ENCODE measurements at places on chromosomes 2 and 18.
A peak's percentile ranks its signal among the peaks of the same experiment; 100 is the strongest.

DNA sequence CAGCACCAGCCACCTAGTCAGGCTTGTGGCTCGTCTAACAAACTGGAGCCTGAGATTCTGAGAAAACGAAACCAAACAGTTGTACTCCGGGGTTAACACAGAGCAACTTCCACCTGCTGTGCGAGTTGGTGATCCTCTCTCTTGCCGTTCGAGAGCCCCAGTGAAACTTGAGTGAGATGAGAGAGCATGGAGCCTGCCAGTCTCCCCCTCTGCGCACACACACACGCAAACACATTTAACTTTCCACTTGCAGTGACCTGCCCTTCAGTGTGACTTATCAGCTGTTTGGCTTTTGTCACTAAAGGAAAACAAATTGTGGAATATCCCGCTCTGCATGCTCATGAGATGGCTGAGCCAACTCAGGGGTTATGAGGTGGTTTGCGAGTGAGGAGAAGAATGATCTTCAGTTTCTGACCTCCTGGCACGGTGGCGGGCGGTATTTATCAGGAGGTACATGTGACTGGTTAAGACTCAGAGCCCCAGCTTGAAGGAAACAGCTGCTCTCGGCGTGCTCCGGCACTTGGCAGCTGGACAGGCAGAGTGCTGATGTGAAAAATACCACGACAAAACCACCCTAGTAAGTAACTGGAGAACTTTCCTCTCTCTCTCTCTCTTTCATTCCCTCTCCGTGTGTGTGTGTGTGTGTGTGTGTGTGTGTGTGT is at the start of gene RASGRP3:
TSS of gene RASGRP3 (plus strand) at position 519 of the 662 bp plus-strand sequence. CDS start 38,488 bp downstream, outside the sequence.
- peak; percentile 90 for DNase-seq

- no peak for DNase-seq
Measured at GRCh38 chr2:64260817-64261216, 116.6 kb upstream of the PELI1 start.

DNA sequence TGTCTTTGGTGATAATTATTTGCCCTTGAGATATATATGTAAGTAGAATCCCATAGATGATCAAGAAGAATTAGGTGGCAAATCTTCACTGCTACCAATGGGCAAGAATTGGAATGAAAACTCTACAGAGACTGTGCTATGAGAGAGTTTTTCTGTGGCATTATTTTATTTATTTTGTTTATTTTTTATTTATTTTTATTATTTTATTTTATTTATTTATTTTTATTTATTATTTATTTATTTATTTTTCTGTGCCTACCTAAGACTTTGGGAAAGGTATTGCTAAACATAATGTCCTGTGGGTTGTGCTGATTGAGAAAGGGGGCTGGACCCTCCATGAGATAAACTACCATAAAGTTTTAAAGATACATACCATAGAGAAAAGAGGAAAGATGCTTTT is 16.6 kb upstream of the NR4A2 start:
- DNase-seq = no peak

- no peak for DNase-seq
Measured at GRCh38 chr2:13495051-13495450, 778.3 kb downstream of the TRIB2 start.

DNA sequence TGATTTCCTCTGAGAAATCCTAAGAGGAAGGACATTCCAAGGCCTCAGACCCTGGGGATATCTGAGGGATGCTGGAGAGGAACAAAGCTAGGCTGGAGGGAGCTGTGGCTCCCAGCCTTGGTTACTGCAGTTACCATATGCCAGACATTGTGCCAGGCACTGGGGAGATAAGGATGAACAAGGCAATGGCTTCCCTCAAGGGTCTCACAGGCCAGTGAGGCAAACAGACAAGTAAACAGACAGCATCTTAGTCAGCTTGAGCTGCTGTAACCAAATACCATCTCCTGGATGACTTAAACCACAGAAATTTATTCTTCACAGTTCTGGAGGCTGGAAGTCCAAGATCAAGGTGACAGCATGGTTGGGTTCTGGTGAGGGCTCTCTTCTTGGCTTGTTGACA is 91.8 kb downstream of the SKA1 start:
- no peak for DNase-seq

GRCh38 chr2:211434773-211435172 is 878.4 kb downstream of the CPS1 start:
- DNase-seq = peak; percentile 4

DNA sequence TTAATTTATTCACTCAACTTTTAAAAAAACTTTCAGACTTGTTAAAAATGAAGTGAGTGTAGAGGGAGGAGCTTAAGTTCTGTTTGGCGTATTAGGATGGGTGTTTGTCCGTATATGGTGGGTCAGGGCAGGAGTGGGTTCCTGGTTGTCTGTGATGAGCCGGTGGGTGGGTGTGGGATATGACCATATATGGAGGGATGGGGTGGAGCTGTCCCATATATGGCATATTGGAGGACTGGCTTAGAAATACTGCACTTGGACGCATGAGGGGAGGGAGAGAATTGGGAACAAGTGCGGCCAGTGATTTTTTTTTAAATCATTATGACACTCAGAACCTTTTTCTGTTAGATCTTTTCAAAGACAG is 1.5 kb downstream of the KDM3A start:
- peak; percentile 95 for DNase-seq

DNA sequence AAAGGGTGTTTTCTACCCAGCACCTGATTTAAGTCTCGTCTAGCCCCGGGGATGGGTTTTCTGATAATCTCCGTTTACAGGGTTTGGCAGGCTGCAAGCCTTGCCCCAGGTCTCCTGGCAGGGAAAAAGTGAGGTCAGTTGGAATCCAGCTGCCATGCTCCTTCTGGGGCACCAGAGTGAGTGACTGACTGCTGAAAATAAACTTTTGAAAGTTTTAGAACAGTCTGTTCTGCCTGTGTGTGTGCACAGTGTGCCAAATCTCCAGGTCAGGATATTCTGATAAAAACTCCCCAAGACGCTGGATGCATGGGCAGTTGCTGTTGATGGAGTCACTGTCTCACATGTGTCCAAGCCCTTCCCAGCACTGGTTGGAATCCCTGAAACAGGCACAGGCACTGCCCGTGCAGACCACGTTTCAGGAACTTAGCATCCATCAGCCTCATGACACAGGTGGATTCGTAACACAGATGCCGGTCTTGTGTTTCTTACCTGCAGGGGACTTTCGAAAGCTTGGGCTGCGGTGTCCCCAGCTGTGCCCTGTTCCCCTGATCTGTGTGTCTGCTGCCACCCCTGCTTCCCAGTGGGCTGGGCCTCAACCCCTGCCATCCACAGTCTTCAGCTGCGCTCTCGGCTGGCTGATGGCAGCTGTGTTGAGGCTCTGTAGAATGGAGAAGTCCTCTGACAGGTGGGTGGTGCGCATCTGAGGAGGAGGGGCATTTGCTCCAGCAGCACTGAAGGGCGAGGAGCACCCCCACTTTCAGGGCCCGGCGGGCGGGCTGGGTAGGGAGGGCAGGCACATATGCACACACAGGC is 65.0 kb downstream of the SH3RF3 start:
- DNase-seq = no peak

GRCh38 chr2:43110442-43110871 is 115.9 kb downstream of the ZFP36L2 start:
- DNase-seq = peak; percentile 67

- no peak for DNase-seq
Measured at GRCh38 chr2:99933894-99934650, 208.3 kb downstream of the AFF3 start.

DNA sequence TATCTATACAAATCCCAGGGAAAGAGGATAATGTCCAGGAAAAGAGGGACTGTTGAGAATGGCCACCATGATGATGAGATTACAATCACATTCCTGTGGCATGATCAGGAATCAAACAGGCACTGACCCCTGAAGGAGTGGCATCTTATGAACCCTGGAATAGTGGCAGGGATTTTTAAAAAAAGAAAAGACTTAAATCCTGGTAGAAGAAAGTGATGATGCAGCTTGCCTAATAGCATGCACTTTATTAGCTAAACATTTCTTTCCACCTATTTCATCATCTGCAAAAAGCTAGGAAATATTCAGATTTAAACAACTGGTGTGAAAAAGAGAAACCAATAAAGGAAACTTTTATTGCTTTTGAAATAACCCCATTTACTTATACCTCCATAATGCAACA is 87.2 kb upstream of the FSHR start:
- peak; percentile 59 for DNase-seq

DNA sequence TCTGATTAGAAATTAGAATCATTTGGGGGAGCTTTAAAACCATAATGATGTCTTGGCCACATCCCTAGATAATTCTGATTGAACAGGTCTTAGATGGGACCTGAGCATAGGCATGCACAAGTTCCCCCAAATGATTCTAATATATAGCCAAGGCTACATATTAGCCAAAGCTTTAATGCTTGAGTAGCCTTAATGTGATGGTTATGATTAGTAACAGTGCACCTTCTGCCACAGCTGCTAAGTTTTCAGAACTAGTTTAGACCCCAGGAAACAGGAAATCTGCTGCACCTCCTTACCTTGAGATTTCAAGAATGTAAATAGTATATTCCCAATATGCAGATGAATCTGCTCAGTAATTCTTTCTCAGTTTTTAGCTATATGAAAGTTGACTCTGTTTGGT is 119.8 kb downstream of the PTPN4 start:
- DNase-seq = no peak

- no peak for DNase-seq
Measured at GRCh38 chr2:9278439-9278838, 71.8 kb downstream of the ASAP2 start.

DNA sequence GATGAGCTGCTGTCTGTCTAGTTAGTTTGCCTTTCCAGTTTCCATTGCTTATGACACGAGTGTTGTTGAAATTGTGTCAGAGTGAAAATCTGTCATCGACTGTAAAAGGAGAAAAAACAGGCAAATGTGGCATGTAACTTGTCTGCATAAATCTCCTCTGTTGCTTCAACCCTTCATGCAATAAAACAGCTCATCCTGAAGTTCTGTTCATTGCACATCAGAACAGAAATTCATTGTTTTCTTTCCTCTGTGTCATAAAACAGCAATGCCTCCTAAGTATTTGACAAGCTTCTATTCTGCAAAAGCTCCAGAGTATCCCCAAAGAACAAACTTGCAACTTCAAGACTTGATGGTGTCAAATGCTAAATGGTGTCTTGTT is 432.1 kb downstream of the MEIS1 start:
- no peak for DNase-seq

- peak; percentile 4 for DNase-seq
Measured at GRCh38 chr18:60675801-60676200, 303.2 kb upstream of the MC4R start.

DNA sequence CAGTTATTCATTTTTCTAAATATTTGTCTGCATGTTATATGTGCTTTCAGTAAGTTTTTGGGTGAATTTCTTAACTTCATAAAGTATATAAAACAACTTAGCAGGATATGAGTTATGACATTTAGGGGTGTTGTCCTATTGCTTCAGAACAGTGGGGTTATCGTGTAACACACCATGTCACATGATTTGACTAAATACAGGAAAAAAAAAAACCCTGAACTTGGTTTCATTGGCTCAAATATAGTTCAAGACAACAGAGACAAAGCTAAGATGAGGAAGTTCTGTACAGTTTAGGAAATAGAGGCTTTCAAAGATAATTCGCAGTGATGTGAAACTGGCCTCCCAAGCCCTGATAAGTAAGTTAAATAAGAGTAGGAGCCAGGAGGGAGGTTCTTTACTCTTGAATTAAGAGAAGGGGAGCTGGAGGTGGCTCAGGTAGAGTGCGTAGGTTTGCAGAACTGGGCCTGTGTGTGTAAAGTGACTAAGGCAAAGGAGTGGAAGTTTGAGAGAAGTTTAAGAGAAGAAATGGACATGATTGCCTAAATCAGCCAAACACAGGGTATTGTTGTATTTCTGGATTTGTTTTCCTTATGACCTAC is 53.9 kb downstream of the LIMS1 start:
- DNase-seq = no peak

DNA sequence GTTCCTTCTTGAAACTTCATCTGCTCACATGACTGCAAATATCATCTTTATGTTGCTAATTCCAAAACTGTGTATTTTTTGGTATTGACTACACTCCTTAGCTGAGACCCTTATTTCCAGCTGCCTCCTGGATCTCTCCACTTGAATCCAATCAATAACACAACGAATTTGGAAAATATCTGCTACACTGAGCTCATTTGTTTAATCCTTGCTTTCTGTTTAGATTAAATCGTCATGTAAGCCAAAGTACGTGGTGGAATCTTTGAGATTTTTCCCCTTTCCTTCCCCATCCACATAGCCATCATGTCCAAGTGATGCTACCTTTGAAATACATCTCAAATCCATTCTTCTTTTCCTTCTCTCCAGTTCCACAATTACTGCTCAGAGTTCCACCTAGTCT is 15.6 kb downstream of the OTX1 start:
- no peak for DNase-seq

GRCh38 chr2:204470178-204470620 is 75.1 kb upstream of the PARD3B start:
- peak; percentile 57 for DNase-seq
